ENCODE measurements at places on chromosomes 12 and 14. TPM values are rescaled to one million over a fixed set of nuclear protein-coding genes. Genes with fewer than 3 reads are reported as not detected.

GRCh38 chr12:50992819-50993218, 33.4 kb downstream of the SLC11A2 start:
- peak; percentile 59 for DNase-seq

The SMCO2 gene
- total RNA-seq, result not detected

DNA sequence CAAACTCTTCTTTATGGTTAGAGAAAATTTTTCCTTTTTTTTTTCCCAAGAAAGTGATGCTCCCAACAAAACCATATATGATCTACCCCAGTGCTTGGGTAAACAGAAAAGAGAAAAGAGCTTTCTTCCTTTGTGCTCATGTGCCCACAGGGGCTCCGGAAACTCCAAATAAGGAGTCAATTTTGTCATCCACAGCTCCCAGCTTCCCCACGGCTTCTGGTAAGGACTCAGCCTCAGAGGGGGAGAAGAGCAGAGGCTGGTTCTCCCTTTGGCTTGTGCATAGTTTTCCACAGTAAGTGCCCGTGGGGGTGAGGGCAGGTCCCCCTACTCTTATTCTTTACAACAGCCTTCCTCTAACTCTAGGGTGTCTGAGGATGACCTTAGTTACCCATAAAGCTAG, 13.3 kb upstream of the RGS6 start:
- DNase-seq, result no peak

GRCh38 chr14:50339178-50339804, 27.2 kb downstream of the DMAC2L start:
- no peak for DNase-seq

- DNase-seq, result no peak
These were observed 62.9 kb upstream of the PSMA6 start for GRCh38 chr14:35229084-35229791.

DNA sequence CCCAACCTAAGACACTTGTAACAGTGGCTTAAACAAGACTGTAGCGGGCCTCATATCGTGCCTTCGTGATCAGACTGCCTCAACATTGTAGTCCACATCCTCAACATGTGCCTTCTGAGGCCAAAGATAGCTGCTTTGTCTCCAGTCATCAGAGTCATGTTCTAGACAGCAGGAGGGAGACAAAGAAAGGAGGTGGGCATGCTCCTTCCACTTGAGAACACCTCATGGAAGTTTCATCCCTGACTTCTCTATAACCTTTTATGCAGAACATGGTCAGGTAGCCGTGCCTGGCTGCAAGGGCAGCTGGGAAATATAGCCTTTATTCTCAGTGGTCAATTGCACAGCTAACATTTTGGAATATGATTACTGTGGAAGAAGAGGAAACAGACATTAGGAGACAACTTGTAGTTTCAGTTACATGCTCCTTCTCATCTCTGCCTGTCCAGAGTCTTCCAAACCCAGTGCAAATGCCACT, 25.3 kb upstream of the DHRS2 start:
- no peak for DNase-seq

DNA sequence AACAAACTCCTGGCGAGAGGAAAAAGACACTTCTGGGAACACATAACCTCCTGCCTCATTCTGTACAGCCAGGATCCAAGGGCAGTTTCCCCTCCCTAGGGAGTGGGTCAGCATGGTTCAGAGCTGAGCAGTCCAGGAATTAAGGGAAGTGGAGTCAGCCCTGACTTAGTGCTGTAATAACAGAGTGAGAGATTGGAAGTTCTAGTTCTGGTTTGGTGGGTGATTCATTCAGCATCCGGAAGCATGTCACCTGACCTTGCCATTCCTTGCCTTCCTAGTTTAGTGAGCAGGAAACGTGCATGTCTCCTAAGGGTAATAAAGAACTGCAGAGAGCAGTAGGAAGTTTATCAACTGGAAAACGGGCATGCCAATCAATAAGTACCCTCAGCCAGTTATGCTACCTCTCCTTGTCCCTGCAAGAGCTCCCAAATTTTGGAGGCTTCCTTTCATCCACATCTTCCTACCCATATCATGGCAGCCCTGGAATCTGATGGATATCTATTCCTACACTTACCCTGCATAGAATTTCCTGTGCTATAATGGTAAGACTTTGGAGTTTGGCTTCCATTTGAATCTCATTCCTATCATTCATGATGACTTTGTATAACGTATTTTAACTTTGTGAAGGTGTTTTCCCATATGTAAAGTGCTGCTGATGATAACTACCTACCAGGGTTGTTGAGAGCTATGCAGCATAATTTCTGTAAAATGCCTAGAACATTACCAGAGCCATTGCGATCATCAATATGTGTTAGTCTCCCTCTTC, 28.5 kb upstream of the MAGOHB start:
- no peak for DNase-seq

The SCNN1A gene
- not detected for total RNA-seq

GRCh38 chr14:49852301-49853157, at the start of gene NEMF:
NEMF (minus strand) TSS chr14:49852788; CDS start chr14:49852753, 35 bp downstream.
- peak; percentile 95 for DNase-seq

DNA sequence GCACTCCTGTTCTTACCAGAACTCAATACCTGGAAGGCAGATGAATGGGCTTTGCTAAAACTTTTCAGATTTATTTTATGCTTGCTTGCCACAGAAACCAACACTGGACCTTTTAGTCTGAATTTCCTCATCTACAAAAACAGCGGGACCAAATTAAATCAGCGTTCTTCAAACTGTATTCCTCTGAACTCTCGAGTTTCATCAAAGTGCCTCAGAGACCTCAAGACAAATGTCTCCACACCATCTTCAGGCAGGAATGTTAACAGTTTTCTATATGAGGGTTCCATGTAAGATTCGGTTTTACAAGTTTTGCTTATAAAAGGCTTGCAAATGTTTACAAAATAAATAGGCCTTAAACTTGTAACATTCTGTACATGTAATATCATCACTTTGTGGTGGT, 74.6 kb downstream of the MED13L start:
- DNase-seq, result no peak

The HCAR2 gene
- 0.27 TPM for total RNA-seq

The NTS gene
- not detected for total RNA-seq

DNA sequence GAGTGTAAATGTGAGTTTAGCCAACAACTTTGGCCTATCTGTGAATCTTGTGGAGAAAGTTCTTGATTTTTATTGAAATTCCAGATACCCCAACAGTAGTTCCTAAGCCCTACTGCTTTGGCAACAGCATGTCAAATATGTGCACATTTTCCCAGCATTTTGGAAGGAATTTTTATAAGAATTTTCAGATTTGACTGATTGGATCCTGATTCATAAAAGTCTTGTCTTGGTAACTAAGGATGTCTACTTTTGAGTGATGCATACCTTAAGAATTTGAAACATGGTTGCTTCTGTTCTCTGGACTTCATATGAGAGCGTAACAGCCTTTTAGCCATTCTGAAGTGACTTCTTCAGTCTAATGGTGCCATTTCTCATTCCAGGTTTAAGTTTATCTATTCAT, 106.7 kb downstream of the ANO4 start:
- no peak for DNase-seq

Data from Right ventricle myocardium superior (tissue), 1 donor.